Esophagus mucosa (tissue), 1 donor: ENCODE measurements at places on chromosomes 13 and 19. TPM values are rescaled to one million over a fixed set of nuclear protein-coding genes. Genes with fewer than 3 reads are reported as not detected.

GRCh38 chr13:44747179-44747578 lies 171.0 kb upstream of the TSC22D1 start:
- ATAC-seq, result no peak

DNA sequence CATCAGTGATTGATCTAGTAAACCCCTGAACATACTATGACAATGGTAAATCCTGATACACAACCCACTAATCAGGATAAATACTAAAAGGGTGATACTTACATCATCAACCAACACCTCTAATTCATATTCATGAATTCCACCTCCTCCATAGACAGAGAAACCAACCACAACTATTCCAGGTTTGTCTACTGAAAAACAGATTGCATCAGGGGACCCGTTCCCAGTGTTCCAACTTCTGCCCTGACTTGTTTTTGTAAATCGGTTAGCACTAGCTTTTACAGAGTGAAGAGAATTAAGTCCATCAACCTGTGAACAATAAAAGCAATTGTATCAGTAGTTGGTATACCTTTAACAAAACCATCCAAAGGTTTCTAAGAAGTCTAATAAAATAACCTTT lies 149.2 kb downstream of the MYCBP2 start:
- ATAC-seq, result no peak

- peak; percentile 29 for ATAC-seq
Measured at GRCh38 chr19:54481326-54481930, 8.3 kb upstream of the CDC42EP5 start.

GRCh38 chr19:2976609-2977000 lies 759 bp upstream of the TLE6 start:
- ATAC-seq, result no peak

GRCh38 chr13:37984357-37984756 lies 114.8 kb upstream of the TRPC4 start:
- ATAC-seq, result no peak

GRCh38 chr19:2782329-2782935 lies 641 bp downstream of the SGTA start:
- ATAC-seq, result no peak

GRCh38 chr13:30362869-30363268 lies 55.5 kb upstream of the KATNAL1 start:
- ATAC-seq, result no peak

DNA sequence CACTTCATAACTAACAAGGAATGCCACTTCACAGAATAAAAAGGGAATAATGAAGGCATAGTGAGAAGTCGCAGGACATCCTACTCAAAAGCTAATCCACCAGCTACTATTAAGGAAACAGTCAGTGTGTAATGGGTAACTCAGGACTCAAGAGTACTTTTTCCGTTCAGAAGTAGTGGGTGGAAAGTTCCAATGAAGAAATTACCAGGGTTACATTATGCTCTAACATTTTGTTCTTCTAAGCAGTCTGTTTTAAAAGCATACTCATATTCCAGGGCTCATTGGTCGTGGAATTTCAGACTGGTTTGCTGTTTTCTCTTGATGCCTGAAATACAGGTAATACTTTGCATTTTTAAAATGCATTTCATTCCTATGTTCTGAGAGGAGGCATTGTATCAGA lies 222.4 kb upstream of the IRS2 start:
- ATAC-seq, result no peak

GRCh38 chr19:55360902-55361301 lies 2.2 kb downstream of the GARIN5B start:
- no peak for ATAC-seq

DNA sequence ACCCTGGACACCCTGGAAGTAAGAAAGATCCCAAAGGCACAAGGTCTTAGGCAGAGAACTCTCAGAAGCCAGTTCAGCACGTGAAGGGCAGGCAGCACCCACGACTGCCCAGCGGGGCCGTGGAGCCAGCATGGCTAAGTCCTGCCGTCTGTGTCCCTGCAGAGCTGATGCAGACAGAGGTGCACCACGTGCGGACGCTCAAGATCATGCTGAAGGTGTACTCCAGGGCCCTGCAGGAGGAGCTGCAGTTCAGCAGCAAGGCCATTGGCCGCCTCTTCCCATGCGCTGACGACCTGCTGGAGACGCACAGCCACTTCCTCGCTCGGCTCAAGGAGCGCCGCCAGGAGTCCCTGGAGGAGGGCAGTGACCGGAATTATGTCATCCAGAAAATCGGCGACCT lies 44.8 kb downstream of the PEX11G start:
- no peak for ATAC-seq

GRCh38 chr13:91406619-91407018 lies 8.2 kb downstream of the GPC5 start:
- no peak for ATAC-seq

DNA sequence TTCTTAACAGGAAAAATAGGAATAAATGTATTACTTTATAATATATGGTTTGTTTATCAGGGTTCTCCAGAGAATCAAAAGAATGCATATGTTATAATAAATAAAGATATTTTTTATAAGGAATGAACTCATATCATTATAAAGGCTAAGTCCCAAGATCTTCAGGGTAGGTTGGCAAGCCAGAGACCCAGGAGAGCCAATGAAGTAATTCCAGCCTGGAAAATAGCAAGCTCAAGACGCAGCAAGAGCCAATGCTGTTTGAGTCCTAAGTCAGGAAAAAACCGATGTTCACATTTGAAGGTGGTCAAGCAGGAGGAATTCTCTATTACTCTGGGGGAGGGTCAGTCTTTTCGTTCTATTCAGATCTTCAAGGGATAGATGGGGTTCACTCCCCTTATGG lies 490.0 kb downstream of the PCDH20 start:
- ATAC-seq, result no peak

- no peak for ATAC-seq
Measured at GRCh38 chr19:29216021-29216420, 3.1 kb upstream of the UQCRFS1 start.

DNA sequence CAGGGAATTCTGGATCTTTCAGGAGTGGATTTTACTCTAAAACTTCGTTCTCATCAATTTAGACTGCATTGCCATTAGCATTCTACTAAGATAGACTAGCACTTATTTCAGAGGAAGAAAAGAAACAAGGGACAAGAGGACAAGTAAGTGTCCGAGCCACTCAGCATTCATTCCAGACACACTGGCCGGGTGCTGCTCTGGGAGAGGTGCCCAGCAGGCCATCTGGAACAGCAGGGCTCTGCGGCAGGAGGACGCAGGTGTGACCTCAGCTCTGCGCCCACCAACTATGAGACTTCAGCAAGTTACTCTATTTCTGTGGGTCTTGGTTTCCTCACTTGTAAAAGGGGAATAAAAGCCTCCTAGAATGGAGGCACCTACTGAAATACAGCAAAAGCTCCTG lies 4.2 kb downstream of the EPS15L1 start:
- no peak for ATAC-seq

- ATAC-seq, result no peak
Measured at GRCh38 chr13:45575146-45575829, 40.3 kb downstream of the ERICH6B start.

- no peak for ATAC-seq
Measured at GRCh38 chr13:42284068-42284467, 12.1 kb downstream of the AKAP11 start.

DNA sequence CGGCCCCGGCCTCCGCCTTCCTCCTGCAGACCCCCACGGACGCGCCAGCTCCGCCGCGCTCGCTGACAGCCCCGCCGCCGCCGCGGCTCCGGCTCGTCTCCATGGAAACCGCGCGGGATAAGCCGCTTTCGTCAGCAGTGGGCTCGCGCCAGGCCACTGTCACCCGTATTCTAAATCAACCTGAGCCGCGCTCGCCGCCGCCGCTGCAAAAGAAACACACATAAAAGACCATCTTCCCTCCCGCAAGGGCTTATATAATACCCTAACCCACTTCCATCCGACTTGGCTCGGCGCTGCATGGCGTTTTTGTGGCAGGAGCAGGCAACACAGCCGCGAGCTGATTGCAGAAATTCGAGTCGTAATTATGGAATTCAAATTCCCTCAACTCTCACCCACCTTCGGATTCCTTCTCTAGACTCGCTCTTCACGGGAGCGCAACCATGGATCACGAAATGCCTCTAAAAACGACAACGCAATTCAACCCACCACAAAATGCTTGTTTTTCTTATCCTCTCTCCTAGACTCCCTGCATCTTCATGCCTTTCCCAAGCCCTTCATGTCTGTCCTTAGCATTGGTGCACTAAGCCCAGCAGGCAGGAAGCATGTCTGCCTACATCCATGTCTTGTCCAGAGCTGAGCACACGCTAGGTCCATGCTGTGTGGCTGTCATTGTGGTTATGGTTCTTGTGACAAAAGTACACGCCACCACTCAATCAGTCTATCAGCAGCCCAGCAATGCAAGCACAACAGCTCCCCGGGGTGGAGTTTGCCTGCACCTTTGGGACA lies at the start of gene AMER2:
Gene AMER2 (minus strand): TSS at position 772 of the 786 bp plus-strand sequence. CDS start 669 bp downstream, at position 103.
- ATAC-seq, result no peak

DNA sequence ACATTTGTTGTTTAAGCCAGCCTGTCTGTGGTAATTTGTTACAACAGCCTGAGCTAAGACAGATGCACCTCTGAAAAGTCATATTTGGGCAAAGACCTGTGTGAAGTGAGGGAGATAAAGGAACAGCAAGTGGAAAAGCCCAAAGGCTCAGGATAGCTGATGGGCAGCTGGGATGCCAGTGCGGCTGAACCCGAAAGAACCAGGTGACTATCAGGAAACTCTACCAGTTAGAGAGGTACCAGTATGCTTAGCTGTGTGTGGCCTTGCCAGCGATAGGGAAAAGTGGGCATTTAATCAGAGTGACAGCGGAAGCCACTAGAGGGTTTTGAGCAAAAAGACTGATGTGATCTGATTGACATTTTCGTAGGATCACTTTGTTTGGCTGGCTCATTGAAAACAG lies 764.8 kb upstream of the GPC6 start:
- no peak for ATAC-seq

DNA sequence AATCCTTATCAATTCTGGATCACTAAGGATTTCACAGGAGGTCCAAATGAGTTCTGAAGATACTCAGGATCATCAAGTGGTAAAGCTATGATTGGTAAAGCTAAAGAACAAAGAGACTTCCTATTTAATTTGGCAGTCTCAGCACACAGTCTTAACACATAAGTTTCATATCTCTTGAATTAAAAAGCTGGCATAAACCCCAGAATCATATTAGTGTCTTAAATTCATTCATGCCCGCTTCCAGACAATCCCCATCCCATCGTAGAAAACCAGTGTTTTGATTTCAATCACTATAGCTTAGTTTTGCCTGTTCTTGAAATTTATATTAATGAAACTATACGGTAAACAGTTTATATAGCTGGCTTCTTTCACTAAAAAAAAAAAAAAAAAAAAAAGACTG lies 278.7 kb downstream of the DIAPH3 start:
- ATAC-seq, result no peak

- ATAC-seq, result peak; percentile 37
Measured at GRCh38 chr13:27406178-27406939, 18.1 kb upstream of the GTF3A start.

GRCh38 chr13:66639044-66639443 lies 591.1 kb downstream of the PCDH9 start:
- ATAC-seq, result no peak

DNA sequence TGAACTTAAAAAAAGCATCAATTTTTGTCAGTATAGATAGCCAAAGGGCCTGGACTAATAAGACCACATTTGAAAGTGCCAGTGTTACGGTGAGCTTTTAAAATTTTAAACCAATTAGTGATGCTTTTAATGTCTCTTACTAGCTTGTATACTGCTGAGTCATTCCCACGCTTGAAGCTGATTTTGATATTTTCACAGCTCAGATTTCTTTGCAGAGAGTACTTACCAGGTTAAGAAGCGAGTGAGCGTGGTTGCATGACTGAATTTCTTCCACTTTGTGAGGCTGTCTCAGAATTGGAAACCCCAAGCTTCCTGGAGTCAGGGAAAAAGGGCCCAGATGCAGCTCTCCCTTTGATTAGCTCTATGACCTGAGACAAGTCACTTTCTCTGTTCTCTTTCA lies 74.5 kb upstream of the NBEA start:
- ATAC-seq, result no peak

DNA sequence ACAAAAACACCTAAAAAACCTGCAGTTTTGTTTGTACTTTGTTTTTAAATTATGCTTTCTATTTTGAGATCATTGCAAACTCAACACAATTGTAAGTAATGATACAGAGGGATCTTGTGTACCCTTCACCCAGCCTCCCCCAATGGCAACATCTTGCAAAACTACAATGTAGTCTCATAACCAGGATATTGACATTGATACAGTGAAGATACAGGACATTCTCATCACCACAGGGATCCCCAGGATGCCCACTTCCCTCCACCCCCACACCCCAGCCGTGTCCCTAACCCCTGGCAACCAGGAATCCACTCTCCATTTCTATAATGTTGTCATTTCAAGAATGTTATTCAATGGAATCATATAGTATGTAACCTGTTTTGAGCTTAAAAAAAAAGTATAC lies 10.3 kb upstream of the C5AR2 start:
- ATAC-seq, result no peak

The NHLRC3 gene
- total RNA-seq, result 7.6 TPM

The FCHO1 gene
- 0.76 TPM for total RNA-seq

The MUC16 gene
- 0.56 TPM for total RNA-seq

The IGFL2 gene
- total RNA-seq, result 2.3 TPM

The KCNRG gene
- 0.68 TPM for total RNA-seq

The BEST2 gene
- not detected for total RNA-seq

The LILRB2 gene
- 0.84 TPM for total RNA-seq

The SYCN gene
- not detected for total RNA-seq

The YIPF2 gene
- total RNA-seq, result 43.1 TPM

The ZNF93 gene
- 2.6 TPM for total RNA-seq

The TECR gene
- total RNA-seq, result 341 TPM

The SIAH3 gene
- 0.04 TPM for total RNA-seq

The WASF3 gene
- total RNA-seq, result 2.0 TPM
